Activated T-helper 1 cell treated with Interleukin-2 at 50 U/mL for 16 hours (primary cell): ENCODE measurements at places on chromosomes 12 and 14.

- no peak for DNase-seq
Observed at GRCh38 chr14:68176687-68177086, 357.1 kb downstream of the RAD51B start.

GRCh38 chr12:21501258-21502163 is at the start of the genes GOLT1B and RECQL:
GOLT1B (plus strand) TSS chr12:21501789; CDS start chr12:21501924, 135 bp downstream.
RECQL (minus strand) TSS chr12:21501635; CDS start chr12:21499570, 2,065 bp downstream.
- DNase-seq = peak; percentile 80

DNA sequence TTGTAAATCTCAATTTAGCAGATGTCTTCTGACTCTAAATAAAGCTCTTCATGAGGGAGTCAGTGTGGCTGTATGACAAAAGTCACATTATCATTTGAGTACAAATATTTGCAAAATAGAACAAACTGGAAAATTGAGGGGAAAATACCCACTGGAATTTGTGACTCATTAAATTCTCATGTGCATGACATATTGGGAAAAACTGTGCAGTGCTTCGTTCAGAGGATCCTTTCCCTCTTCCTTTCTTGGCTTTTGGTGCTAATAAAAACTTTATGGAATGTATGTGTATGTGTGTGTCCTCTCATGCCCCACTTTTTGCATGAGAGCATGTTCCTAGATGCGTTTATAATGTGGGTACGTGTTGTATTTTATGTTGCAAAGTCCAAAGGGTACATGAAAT is 267.8 kb downstream of the KTN1 start:
- no peak for DNase-seq

- DNase-seq = no peak
Observed at GRCh38 chr14:92493024-92493423, 20.6 kb upstream of the RIN3 start.

DNA sequence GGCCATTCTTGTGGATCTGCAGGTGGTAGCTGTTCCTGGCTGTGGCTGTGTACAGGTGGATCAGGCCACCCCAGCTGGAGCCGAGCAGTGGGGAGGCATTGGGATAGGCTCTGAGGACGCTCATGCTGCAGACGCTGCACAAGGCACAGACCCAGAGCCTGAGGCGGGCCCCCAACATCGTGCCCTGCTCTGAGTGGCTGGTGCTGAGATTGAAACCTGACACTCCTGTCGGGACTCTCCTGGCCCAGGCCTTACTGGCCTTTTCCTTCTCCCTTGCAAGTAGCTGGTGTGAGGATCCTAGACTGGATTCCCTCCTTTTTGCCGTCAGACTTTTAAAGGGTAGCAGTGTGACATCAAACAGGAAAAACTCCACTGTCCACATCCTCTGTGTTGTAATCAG is at the start of gene FGF23:
Gene FGF23 (minus strand): TSS at position 308 of the 400 bp plus-strand sequence. CDS start 130 bp downstream, at position 178.
- DNase-seq = no peak

- DNase-seq = no peak
Observed at GRCh38 chr14:95043732-95044462, 113.4 kb downstream of the DICER1 start.

- DNase-seq = no peak
Observed at GRCh38 chr14:52900731-52901130, 50.1 kb downstream of the FERMT2 start.

DNA sequence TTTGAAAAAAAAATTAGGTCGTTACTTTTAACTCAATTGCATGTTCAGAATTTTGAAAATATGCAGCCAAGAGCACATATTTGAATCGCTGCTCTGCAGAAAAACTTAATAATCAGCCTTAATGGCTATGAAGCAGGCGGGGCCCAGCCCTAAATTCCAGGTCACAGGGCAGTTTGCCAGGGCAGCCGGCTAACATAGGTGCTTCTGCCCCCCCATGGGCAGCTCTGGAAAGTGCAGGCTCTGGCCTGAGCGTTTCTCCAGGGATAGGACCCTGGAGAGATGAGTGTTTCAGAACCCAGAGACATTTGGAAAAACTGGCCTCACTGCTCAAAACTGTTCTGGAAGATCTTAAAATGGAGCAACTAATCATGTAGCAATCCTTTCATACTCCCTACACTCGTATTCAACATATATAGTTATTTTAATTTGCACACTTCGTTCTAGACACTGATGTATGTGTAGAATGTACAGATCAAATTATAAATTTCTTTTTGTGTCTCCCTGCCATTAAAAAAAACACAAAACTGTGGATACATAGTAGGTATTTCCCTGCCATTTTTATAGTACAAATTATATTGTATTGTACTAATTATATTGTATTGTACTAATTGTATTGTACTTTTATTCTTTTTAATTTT is 26.0 kb upstream of the PTGR2 start:
- peak; percentile 60 for DNase-seq
